ENCODE measurements at places on chromosomes 5 and 9.

DNA sequence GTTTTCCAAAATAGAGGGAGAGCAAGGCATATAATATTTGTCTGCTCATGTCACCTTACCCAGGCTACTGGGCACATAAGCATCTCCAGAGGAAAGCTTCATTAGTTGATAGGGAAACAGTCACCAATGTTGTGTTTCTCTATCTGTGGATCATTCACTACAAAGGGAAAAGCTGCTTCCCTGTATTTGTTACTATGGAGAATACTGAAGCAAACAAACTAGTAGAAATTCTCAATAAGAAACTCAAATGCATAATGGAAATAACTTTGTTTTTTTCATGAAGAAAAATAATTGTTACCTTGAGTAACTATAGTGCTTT is 138.2 kb downstream of the PCSK1 start:
- DNase-seq = no peak

DNA sequence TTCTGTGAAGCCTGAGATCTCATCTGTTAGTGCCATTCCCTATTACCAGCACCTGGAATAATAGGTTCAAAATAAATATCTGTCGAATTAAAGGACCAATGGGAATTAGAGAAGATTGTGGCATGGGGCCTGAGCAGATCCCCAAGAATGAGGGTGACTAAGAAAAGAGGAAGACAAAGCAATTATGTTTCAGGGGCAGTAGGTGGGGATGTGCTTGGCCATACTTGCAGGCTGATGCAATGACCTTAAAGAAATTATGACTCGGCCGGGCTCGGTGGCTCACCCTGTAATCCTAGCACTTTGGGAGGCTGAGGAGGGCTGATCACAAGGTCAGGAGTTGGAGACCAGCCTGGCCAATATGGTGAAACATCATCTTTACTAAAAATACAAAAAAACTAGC is 562.8 kb downstream of the PTPRD start:
- DNase-seq = no peak

DNA sequence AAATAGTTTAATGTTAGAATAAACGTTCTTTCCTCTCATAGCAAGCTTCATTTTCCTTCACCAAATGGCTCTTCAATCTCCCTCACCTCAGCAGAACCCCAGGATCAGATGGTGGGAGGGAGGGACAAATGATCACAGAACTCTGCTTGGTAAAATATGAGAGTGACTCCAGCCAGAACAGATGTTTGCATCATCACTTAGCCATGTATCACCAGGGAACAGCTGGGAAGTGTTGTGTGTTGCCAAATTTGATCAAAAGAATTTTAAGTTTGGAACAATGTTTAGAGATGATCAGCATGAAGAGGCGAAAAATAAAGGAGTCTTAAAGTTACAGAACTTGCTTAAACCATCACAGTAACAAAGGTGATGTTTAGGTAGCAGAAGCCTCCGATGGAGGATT is 115.7 kb downstream of the FRMD3 start:
- DNase-seq = no peak

- no peak for DNase-seq
Observed at GRCh38 chr5:164708831-164709230, 1203.4 kb downstream of the MAT2B start.

- no peak for DNase-seq
Observed at GRCh38 chr9:125507226-125507625, 199.8 kb downstream of the MAPKAP1 start.

- no peak for DNase-seq
Observed at GRCh38 chr9:128903079-128903461, 17.7 kb upstream of the PHYHD1 start.

DNA sequence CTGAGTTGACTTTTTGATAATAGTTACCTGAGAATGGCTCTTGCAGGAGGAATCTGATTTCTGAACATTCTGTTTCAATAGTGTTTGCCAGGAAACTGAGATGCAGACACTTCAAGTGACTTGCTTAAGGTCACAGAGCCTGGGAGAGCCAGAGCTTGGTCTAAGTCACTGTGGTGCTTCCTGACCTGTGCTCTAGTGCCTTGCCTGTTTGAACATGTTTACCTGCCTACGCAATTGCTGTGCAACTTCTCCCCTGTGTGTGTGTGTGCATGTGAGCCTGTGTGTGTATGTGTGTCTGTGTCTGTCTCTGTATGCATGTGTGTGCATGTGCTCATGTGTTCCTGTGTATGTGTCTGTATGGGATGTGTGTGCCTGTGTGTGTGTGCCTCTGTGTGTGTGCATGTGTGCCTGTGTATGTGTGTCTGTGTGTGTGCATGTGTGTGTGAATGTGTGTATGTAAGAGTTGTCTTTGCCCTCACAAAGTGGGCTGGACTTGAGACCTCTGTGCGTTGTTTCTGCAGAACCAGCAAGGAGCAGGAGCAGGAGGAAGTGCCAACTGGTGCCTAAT is 185.8 kb downstream of the GADD45G start:
- DNase-seq = no peak

- no peak for DNase-seq
Observed at GRCh38 chr9:6829536-6829935, 71.8 kb downstream of the KDM4C start.

GRCh38 chr9:125410522-125410894 is 148.9 kb downstream of the GAPVD1 start:
- DNase-seq = no peak

- DNase-seq = peak; percentile 3
Observed at GRCh38 chr9:20805766-20806165, 121.7 kb downstream of the FOCAD start.

- DNase-seq = no peak
Observed at GRCh38 chr5:18736051-18736398, 1101.8 kb downstream of the TAF11L14 start.

DNA sequence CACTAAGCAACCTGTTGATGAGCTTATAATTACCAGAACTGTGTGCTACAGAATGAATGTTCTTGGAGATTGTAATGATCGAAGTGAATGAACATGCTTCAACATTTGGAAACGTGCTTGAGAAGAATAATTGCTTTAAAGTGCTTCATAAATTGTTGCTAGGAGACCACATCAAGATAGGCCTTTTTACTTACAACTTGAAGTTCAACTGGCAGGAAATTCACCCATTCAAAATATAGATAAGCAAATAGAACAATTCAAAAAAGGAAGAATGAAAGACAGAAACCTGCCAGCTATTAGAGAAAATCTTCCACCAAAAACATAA is 38.0 kb upstream of the SLC44A1 start:
- no peak for DNase-seq

DNA sequence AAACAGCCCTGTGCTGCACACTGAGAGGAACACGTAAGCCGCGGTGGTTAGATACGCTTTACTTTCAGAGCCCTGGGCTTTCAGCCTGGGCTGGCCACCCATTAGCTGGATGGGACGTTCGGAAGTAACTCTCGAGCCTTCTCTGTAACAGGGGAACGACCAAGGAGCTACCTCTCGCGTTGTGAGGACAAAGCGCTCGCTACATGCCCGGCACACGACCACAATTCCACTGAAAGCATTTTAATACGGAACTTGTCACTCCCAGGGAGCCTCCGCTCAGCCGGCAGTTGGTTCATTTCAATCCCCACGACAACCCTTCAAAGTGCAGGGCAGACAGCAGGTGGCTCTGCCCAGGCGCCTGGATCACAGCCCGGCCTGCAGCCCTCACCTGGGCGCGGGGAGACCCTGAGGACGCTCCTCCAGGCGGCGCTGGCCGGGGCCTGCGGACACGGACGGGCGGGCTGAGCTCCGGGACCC is 368 bp downstream of the SURF1 start:
- DNase-seq = no peak

DNA sequence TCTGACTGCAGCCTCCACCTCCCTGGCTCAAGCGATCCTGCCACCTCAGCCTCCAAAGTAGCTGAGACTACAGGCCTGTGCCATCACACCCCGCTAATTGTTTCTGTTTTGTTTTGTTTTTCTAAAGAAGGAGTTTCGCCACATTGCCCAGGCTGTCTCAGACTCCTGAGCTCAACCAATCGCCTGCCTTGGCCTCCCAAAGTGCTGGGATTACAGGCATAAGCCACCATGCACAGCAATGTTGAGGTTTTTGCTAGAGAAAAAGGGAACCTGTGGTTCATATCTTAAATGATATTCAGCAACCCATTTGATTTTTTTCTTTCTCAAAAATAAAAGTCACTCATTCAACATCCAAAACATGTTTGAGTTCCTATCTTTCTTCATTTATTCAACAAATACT is 20.4 kb upstream of the DELE1 start:
- no peak for DNase-seq

GRCh38 chr9:107721705-107722245 is 232.2 kb upstream of the KLF4 start:
- DNase-seq = no peak

DNA sequence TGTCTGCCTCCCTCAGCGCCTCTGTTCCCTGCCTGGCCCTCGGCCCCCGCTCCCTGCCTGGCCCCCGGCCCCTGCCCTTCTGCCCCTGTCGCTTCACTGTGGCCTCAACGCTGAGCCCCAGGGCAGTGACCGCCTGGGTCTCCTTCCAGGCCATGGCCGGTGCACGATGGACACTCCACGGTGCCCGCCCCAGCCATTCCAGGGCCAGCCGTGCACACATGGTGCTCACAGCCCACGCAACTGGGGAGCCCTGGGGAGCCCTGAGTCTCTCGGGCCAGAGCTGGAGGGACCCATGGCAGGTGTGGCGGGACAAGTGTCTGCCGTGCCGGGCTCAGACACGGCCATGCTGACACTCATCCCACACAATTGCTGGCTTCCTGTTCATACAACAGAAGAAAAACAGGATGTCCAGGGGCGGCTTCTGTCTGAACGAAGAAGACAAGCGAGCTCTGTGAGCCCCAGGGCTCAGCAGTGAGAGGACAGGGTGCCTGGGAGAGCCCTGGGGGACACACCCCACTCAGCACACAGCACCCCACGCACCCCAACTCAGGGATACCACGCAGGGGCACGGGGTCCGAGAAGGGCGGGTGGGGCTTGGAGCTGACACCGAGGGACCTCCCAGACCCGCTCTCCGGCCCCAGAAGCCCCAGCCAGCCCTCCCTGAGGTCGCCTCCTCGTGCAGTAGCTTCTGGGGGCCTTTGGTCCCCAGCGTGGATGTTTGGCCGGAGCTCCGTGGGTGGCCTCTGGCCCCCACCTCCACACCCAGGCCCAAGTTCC is 35.7 kb downstream of the EXD3 start:
- no peak for DNase-seq

- no peak for DNase-seq
Observed at GRCh38 chr5:75286211-75286773, 49.6 kb upstream of the ANKRD31 start.

GRCh38 chr5:101678481-101679193 is 617.4 kb downstream of the SLCO4C1 start:
- DNase-seq = peak; percentile 62

DNA sequence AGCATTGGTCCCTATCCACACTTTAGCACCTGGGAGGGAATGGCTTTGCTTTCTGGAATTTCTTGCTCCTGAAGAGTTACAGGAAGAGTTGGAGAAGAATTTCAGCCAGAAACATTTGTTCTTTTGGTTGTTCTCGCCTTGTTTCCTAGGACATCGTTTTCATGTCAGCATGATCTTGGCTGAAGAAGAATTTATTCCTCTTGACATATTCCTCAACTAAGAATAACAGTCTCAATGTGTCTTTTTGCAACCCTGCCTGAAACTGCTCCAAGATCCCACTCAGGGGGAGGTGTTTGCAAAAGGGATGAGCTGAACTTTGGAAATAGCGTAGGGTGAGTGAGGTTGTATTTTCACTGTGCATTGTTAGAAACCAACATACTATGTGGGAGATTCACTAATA is 26.1 kb downstream of the MAMDC2 start:
- no peak for DNase-seq

DNA sequence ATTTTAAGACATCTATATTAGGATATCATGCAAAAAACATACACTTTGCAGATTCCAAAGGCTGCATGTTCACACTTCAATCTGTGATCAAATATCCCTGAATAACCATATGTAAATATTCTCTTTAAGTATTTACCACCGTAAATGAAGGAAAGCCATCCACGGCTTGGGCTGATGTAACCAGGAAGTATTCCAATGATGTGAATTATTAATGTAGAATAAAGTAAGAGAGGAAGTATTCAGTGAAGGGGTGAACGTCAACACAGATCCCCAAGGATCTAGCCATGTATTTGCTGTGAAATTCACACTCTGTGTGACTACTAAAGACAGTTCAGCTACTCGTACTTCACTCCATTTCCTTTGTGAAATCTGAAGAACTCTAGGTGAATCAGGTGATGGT is 75.2 kb downstream of the CDH6 start:
- DNase-seq = no peak

- DNase-seq = no peak
Observed at GRCh38 chr5:132298298-132299212, 4.4 kb downstream of the SLC22A4 start.

DNA sequence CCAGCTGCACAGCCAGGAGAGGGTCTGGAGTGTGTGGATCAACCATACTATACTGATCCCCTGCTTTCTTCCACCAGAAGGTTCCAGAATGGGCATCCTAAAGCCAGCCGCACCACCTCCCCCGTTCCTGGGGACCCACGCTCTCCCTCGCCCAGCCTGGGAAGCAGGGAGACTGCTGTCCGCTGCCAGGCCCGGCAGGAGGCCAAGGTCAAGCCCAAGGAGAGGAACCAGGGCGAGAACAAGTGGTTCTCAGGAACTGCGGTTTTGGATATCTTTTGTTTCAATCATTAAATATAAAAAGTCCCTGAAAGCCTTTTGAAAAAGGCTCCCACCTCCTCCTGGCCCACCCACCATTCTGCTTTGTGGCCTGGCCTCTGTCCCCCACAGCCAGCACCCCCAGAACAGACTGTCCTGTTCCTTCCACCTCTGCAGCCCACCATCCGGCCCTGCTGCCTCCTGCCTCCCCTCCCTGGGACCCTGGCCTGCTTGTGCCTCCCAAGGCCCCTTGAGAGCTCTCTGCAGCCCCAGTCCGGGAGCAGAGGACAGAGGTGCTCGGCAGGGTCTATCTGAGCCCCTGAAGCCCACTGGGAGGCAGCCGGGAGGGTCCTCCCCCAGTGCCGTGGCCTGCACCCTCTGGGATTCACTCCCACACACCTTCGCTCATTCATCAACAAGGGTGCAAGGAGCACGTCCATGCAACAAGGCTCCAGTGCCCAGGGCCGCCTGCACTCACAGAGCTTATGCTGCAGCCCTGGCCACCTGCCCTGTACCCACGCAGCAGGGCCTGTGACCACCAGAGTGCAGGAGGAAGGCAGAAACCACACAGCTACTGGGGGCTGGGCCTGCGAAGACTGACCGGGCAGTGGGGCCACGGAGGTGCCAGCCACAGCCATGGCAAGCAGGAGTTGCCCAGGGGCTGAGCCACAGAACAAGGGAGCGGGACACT is 614 bp upstream of the LCN6 start:
- no peak for DNase-seq
